ENCODE measurements at places on chromosomes 6 and 20.

GRCh38 chr20:1005452-1006027, 3.4 kb upstream of the RSPO4 start:
- peak; percentile 22 for DNase-seq

DNA sequence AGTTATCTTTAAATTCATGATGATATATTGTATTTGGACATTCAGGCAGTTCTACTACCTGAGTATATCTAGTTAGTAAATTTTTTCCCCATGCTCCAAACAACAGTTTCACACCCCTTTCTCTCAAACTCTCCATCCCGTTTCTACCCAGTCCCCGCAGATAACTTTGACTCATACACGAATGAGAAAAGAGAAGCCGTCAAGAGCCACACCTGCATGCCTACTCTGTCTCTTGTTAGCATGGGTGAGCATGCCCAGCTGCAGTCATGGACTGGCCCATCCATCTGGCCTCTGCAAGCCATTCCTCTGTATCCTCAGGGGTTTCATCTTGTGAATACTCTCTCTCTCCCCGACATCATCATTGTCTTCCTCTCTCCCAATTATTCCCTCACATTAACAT, 41.5 kb downstream of the MYB start:
- DNase-seq, result no peak

DNA sequence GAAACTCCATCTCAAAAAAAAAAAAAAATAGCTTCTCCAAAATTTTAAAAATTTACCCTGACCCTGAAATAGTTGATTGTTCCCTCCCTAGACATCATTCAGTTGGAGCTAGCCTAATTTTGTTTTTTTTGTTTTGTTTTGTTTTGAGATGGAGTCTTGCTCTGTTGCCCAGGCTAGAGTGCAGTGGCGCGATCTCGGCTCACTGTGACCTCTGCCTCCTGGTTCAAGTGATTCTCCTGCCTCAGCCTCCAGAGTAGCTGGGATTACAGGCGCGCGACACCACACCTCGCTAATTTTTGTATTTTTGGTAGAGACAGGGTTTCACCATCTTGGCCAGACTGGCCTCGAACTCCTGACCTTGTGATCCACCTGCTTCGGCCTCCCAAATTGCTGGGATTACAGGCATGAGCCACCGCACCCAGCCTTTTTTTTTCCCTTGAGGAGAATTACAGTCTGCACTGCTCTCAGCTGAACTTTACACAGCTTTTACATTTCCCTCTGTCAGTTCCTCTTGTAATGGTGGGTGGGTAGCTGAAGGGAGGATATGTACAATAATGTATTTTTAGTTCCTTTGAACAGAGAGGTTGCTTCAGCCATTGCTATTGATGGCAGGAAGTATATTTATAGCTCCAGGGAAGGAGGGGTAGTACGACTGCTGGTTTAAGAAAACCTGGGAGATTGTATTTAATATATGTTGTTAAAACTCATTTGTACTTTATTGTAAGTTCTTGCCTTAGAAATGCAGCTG, 27.7 kb downstream of the PTPRA start:
- DNase-seq, result peak; percentile 24

DNA sequence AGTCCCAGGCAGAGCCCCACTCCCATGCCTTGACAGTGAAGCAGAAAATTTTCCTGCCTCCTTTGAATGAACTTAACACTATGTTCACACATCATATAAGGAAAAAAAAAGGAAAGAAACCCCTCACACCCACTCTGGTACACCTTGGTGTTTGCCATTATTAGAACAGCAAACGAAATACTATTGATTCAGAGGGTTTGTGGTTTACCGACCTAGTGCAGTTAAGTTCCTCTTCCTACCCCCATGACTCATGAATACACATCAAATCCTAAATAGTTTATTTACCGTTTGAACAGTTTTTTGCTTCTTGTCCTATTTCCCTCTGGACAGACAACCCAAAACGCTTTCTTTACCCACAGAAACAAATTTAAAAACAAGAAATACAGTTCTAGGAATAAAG, 237.7 kb downstream of the FOXA2 start:
- DNase-seq, result no peak

GRCh38 chr6:163354085-163354484, 60.4 kb upstream of the QKI start:
- DNase-seq, result no peak

DNA sequence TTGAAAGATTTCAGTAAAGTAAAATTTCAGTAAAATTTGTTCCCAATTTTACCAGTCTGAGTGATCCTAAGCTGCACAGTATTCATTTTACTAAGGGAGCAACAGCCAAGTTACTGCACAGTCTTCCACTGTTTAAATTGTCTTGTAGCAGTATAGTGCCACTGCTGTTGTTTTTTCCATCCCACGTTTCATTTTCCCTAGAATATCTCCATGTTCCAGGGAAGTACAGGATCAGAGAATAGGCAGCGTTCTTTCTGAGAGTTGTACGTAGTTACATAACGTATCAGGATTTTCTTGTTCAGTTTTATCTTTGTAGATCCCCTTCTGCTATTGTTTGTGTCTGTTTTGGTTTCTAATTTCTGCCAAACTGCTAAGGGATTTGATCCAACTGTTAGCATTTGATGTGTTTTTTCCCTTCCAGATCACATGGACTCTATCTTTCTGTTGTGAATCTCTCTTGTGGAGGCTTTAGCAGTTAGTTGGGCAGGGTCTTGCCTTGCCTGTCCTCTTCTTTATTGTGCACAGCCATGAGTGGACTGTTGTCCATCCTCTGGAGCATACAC, 38.4 kb downstream of the BCKDHB start:
- no peak for DNase-seq

DNA sequence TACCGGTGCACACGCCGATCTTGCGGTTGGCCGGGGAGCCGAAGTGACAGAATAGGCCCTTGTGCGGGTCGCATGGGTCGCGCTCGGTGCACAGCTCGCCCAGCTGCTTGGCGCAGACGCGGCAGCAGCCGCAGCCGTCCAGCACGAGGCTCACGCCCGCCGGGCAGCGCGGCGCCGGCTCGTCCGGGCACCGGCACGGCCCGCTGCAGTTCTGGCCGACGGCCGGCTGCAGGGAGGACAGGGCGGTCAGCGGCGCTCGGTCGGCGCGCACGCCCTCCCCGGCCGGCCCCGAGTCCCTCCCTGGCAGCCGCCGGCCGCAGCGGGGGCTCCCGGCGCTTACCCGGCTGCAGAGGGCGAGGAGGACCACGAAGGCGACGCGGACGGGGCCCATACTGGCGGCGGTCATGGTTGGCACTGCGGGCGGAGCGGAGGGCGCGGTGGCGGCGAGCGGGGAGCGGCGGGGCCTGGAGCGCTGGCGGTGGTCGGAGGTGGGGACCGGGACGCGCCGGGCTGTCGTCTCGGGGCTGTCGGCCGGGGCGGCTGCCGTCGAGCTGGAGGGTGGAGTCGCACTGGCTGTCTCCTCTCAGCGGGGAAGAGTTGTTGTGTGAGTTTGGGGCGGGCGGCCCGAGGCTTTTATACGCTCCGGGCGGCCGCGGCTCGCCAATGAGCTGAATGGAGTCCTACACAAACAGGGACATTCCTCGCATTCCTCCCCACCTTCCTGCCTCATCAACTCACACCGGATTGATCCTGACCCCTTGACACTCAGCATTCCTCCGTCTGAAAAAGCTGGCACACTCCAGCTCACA, at the start of gene CCN2:
TSS of gene CCN2 (minus strand) at position 606 of the 809 bp plus-strand sequence. CDS start at position 406, 200 bp downstream.
- DNase-seq, result peak; percentile 57

GRCh38 chr6:132612449-132613108, 11.5 kb downstream of the TAAR2 start:
- no peak for DNase-seq

DNA sequence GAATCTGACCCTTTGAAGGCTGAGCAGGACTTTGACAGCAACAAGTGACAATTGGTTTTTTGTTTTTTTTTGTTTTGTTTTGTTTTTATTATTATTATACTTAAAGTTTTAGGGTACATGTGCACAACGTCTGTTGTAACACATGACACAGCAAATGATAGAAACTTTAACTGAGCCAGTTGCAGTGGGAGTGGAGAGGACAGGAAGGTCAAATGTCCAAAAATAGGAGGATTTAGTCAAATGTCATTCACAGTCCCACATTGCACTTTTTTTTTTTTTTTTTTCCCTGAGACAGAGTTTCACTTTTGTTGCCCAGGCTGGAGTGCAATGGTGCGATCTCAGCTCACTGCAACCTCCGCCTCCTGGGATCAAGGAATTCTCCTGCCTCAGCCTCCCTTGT, 223.0 kb downstream of the HIVEP2 start:
- no peak for DNase-seq

GRCh38 chr6:138418118-138418742, 14.2 kb downstream of the HEBP2 start:
- no peak for DNase-seq

DNA sequence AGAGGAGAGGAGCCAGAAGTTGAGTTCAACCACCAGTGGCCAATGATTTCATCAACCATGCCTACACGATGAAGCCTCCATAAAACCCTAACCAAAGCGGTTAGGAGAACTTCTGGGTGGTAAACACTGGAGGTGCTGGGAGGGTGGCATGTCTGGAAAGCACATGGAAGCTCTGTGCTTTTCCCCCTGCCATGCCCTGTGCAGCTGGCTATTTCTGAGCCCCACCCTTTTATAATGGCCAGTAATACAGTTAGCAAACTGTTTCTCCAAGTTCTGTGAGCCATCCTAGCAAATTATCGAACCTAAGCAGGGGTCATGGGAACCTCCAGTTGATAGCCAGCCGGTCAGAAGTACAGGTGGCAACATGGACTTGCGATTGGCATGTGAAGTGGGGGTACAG, 147.8 kb upstream of the INSM1 start:
- DNase-seq, result no peak

DNA sequence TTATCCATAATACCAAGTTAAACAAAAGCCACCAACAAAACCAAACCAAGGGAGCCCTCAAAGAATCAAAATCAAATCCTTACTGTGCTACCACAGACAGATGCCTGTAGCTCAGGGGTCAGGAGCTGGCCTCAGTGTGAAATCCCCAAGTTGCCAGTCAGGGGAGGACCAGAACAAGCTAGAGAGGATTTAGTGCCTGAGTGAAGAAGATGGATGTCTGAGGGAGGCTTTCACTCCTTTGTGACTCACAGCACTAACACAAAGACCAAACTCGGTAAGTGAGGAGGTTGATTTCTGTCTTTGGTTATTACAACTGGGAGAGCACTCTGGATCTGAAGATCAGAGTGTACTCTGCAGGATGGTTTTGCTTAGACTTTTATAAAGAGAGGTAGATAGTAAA, 189.9 kb upstream of the ZNF184 start:
- no peak for DNase-seq

- no peak for DNase-seq
Measured at GRCh38 chr20:25250508-25250907, 2.6 kb downstream of the PYGB start.

DNA sequence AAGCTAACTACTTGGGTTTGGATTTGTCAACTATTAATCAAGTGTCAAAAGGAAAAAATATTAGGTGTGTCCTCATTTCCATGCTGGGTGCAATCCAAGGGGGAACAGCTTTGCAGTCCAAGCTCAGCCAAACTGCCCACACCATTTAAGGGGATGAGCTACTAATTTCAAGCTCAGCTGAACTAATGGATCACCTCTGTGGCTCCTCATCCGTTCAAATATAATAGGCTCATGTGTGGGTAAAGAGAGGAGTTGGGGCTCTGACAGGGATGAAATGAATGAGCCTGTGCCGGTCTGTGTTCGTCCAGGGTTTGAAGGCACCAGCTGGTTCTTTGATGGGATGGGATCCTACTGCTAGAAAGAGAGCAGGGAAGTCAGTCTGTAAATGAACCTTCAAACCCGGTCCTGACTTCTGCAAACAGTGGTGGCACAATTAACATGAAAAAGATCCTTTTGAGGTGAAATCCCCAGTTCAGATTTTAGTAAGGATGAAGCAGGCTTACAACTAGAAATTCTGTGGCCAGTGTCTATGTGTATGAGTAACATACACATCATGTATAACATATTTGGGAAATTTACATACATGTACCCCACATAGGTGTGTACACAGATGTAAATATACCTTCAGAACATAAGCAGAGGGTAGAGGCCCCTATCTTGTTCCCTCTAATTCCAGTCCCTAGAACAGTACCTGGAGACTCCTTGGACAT, 41.9 kb downstream of the TTI1 start:
- DNase-seq, result no peak

DNA sequence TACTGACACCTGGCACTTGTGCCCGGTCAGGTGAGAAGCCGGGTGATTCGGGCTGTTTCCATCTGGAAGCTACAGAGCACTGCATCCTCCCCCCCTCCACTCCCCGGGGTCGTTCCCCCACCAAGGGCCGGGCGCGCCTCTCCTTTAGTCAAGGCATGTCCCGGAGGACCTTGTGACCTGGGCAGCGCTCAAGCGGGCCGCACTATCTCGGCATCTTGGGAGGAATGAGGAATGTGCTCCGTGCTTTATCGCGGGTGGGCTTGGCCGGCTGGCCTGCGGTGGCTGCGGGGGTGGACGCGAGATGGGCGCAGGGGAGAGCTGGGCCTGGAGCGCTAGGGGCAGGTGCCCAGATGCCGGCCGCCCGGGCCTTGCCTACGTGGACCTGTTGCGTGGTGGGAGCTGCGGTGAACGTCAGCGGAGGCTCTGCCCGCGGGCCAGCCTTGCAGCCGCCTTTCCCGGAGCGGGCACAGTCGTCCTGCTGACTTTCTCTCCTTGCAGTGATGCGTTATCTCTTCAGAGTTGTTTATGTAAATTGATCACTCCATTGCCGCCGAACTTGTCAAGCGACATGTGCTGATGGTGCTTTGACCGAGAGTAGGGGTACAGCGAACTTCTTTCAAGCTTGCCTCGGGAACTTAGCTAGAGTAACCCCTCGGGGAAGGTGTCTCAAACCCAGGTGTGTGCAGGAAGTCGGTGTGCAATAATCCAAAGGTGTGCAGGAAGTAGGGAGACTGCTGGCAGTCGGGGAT, 1.1 kb downstream of the LRRC1 start:
- peak; percentile 53 for DNase-seq

GRCh38 chr6:10382322-10382721, 32.6 kb downstream of the TFAP2A start:
- DNase-seq, result peak; percentile 31

GRCh38 chr20:20812136-20812535, 99.7 kb upstream of the RALGAPA2 start:
- no peak for DNase-seq

DNA sequence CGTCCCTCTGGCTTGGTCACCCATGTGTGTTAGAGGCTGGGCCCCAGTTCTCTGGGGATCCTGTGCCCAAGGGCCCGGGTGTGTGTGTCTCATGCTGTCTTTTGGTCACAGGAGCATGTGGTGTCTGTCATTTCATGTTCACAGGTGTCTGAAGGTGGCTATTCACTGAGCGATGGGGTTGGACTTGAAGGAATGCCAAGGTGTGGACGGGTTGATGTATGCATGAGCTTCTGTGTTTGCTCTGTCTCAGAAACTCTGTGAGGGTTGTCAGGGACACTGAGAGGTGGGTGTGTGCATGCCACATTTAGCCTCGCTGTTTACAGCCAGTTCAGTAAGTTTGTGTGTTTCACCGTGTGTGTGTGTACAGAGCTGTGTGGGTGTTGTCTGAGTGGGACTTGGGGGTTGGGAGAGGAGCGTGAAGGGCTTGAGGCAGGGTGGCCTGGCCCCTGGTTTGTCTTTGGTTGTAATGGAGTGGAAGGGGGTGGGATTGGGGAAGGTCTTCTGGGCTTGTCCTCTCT, 1.2 kb downstream of the DDR1 start:
- peak; percentile 38 for DNase-seq

Measured in B cell (primary cell).